Stomach (tissue), 19 donors: ENCODE measurements at places on chromosomes 4 and X. TPM values are rescaled to one million over a fixed set of nuclear protein-coding genes. Genes with fewer than 3 reads are reported as not detected.

GRCh38 chrX:1025413-1025812, 187.0 kb downstream of the CRLF2 start:
- DNase-seq, result no peak

DNA sequence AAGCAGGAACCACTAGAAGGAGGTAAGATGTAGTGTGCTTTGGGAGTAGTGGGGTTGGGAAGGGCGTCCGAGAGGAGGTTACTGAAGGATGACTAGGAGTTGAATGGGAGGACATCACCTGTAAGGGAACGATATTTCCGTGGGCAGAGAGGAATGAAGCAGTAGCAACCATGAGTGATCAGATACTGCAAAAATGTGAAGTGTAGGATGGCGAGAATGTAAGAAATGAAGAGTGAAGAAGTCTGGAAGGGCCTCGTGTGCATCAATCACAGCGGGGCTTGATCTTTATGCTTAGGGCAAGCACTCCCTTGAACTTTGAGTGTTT, 594 bp downstream of the MSMO1 start:
- DNase-seq, result no peak

- no peak for DNase-seq
Measured at GRCh38 chr4:96736352-96736889, 896.5 kb downstream of the PDHA2 start.

DNA sequence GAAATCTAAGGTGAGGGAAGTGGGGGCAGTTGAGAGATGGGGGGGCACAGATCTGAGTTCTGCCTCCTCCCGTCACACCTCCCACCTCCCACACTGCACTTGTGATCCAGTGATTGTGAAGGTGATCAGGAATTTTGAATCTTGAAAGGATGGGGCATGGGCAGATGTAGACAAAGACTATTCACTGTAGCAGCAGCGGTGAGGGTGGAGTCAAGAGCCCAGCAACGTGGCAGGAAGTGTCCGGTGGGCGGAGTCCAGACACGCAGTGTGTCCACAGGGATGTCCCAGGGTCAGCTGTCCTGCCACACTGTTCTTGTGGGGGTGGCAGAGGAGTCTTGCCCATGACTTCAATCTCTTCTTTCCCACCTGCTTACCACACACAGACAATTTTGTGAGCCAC, 330.5 kb upstream of the GALNT7 start:
- DNase-seq, result no peak

DNA sequence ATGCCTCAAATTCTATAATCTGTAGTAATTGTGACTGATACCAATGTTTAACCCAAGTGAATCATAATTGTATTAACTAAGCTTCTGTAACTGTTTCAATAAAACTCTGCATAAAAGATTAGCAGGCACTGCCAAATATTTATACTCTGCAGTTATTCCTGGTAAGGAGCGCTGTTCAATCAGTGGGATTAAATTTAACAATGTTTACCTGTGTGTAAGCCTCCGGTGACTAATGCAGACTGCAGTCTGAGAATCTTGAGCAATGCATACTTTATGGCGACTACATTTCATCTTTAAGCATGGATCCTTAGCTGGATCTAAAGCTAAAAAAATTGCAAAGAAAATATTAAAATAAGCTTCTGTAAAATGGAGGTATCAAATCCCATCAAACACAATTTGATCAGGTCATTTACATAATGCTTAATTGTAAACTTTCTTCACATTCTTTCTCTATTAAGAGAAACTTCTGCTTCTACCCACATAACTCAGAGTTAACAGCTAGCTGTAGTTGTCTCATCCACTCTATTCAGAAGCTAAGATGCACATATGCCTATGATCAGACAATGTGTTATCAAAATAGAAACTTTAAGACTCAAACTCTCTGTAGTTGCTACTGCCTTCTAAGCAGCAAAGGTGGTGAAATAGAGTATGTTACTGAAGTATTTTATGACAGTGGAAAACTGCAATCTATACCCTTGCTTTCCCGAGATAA, 234.0 kb downstream of the SPOCK3 start:
- peak; percentile 22 for DNase-seq

GRCh38 chr4:146134761-146135445, 40.6 kb upstream of the LSM6 start:
- peak; percentile 33 for DNase-seq

- no peak for DNase-seq
Measured at GRCh38 chr4:14111730-14112181, 484.2 kb upstream of the BOD1L1 start.

- no peak for DNase-seq
Measured at GRCh38 chr4:88736264-88736663, 38.6 kb upstream of the NAP1L5 start.

GRCh38 chr4:172826346-172826745, 342.3 kb upstream of the GALNT7 start:
- DNase-seq, result no peak

DNA sequence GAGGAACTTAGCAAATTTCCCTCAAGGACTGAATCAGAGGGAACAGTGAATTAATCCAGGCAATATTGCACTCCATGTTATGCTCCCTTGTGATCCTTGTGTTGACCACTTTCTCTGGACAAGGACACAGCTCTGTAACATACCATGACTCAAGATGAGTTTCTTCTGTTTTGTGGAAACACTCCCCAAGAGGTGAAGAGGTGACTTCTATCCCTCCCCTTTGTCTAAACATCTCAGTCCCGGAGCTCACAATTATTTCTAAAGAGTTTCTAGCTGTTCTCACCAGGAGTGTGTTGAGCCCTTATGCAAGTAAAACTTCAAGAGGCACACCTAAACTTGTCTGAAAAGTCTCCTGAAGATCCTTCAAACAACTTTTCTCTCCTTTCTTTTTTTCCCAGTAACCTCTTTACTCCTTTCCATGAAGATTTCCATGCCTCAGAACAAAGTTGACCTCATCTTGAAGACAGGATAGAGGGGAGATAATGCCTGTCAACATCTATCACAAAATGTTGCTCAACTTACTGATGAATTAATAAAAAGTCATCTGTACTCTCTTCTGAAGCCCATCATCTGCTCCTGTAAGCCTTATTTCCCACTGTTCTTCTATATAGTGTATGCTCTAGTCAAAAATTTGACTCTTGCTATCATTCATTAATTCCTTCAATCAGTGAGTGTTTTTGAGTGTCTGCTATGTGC, 429.1 kb downstream of the SPRY1 start:
- no peak for DNase-seq

DNA sequence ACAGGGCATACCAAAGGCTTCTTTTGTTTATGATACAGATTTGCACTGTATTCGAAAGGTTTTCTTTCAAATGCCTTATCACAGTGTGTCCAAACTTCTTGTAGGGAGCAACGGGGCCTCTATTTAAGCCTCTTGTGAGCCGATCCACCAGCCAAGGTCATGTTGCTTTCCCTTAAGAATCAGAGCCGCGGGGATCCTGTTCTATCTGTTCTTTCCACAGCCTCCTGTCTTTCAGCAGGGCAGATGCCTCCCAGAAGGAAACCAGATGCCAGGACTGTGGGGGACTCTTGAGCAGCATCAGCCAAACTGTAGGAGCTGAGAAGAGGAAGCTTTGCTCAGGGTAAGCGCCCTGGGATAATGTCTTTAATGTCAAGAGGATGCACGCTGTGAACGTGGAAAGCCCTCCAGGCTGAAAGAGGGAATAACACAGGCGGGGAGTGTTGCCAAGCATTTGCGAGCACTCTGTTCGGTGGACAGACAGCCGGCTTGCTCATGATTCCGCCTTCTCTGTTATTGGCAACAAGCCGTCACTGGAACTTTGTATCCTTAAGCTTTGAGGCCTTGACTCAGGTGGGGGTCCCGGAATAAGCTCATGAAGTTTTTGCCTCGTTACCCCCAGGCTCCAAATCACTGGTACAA, 279.8 kb upstream of the FRG1 start:
- no peak for DNase-seq

DNA sequence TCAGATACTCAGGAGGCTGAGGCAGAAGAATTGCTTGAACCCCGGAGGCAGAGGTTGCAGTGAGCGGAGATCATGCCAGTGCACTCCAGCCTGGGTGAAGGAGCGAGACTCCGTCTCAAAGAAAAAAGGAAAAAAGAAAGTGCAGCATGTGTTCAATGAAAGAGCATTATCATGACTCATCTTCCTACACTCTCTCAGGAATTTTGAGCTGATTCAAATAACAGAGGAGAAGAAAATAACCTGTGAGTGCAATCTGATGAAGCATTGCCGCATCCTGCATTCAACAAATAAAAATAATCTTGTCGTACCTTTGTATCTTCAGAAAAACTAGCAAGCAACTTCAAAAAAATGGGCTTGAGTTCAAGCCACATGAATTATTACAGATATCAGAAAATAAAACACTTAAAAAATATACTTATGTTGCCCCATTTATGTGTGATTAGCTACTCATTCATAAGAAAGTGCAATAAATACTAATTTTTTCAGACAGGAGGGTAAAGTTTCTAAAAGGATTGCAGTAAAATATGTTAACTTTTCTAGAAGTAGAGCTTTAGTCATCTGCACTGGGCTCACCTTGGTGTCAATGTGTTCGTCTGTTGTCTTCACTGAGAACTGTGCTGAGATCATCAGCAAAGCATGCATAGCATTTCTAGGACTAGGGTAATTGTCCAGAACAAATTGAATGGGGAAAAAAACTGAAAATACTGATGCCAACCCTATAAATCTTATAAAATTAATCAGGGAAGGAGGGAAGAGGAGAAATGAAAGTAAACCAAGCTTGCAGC, 90.4 kb upstream of the VCX3B start:
- DNase-seq, result no peak

- no peak for DNase-seq
Measured at GRCh38 chrX:10048076-10048475, 80.9 kb downstream of the CLDN34 start.

DNA sequence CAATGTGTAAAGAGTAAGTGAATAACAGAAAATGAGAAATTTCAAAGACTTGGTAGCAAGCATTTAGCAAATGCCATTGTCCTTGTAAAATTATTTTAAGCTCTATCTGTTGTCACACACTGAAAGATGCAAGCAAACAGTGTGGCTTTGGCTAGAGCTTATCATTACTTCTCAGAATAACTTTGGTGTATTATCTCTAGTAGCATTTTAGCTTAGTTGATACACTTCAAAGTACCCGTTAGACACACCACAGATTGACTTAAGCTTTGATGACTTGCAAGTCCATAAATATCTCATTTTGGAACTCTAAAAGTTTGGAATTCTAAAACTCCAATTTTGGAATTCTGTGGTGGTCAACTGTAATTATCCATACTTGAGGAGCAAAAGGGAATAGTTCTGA, 98.6 kb downstream of the PDLIM5 start:
- no peak for DNase-seq

DNA sequence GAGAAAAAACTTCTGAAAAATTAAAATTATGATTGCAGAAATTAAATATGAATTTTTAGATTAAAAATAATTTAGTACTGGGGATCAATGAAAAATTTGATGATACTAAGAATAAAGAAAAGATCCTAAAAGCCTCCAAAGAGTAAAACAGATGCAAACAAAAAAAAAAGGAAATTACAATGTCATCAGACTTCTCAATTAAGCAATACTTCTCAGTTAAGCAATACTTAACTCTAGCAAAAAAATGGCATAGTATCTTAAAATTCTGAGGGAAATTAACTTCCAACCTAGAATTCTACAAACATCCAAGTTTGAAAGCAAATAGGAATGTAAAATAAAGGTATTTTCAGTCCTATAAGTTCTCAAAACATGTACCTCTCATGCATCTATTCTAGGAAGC, 141.2 kb upstream of the INTU start:
- no peak for DNase-seq

DNA sequence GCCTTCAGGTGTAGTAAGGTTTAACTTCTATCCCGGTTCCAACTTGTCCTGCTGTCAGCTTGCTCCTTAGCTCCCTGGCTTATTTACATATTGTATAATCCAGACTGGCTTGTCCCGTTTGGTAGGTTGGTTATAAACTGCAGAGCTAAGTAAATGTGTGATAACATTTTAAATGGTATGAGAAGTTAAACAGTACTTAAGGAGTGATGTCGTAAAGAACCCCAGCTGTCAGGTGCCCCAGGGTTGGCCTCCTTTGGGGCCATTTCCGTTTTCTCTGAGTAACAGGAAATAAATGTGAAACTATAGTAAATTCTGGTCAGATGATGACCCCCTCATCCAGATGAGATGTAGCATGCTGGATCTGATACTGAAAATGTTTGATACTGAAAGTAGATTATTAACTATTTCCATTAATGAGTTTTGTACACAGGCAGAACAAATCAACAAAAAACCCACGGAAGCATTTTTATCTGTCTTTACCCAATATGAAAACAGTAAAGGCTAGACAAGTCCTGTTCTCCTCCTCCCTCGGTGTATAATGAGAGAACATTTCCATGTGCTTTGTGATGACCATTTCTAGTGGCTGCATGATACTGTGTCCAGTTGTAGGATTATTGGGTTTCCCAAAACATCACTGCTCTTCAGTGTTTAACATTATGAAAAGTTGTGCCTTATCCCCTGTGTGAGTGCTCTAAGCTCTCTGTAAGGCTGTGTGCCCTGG, 22.4 kb downstream of the GAB1 start:
- DNase-seq, result peak; percentile 94

GRCh38 chrX:110397904-110398303, 39.3 kb downstream of the RTL9 start:
- no peak for DNase-seq

GRCh38 chr4:153495480-153496193, 29.5 kb downstream of the TMEM131L start:
- no peak for DNase-seq

GRCh38 chr4:185955826-185956543, 113.0 kb upstream of the TLR3 start:
- DNase-seq, result no peak

DNA sequence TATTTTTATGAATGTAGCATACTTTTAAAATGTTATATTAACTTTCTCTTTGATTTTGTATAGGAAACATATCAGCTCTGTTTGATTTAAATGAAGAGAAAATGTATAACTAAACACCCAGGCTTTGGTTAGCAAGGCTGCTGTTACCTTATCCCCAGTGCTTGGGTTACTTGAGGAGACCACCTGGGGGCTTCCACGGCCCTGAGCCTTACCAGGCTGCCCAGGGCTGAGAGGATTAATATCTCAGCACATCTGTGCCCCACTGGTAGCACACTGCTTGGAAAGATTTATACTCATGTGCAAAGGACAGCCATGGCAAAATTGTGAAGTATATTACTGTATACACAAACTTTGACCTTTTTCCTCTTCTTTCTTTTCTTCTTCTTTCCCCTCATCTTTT, 752.9 kb downstream of the RAPGEF2 start:
- no peak for DNase-seq

Gene LRPAP1
- 64.2 TPM for total RNA-seq

Gene AR
- total RNA-seq, result 1.2 TPM

Gene C1QTNF7
- total RNA-seq, result 0.87 TPM

Gene P2RY8
- total RNA-seq, result 1.9 TPM

Gene WAS
- total RNA-seq, result 8.4 TPM

Gene ADH1B
- total RNA-seq, result 52.0 TPM

Gene NPY1R
- total RNA-seq, result 0.89 TPM

Gene CT55
- total RNA-seq, result not detected

Gene MAGEB6
- not detected for total RNA-seq

Gene GPR34
- not detected for total RNA-seq

Gene CXXC4
- total RNA-seq, result not detected

Gene SCML2
- not detected for total RNA-seq

Gene YY2
- 1.4 TPM for total RNA-seq

Gene TCEANC
- 3.2 TPM for total RNA-seq
